ENCODE measurements at places on chromosomes 3 and 15.

GRCh38 chr3:78035131-78035641, 995.3 kb downstream of the ROBO2 start:
- no peak for DNase-seq

- no peak for DNase-seq
These were observed 1.8 kb upstream of the ZNF385D start for GRCh38 chr3:21752749-21753347.

DNA sequence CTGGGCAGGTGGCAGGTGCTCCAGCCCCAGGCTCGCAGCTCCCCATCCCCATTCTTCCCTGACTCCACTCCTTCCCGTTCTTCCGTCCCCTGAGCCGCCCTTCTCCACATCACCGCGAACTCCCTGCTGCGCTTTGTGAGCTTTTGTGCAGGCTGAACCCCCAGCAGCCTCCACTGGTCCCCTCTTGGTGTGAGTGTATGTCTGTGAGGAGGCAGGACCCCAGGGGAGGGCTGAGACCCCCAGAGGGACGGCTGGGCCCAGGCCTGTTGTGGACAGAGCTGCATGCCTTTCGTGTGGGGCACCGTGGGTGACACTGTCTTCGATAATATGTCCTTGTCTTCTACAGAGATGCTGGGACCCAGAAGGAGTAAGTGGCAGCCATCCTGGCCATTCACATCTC, 7.3 kb upstream of the ITIH3 start:
- DNase-seq, result peak; percentile 16

DNA sequence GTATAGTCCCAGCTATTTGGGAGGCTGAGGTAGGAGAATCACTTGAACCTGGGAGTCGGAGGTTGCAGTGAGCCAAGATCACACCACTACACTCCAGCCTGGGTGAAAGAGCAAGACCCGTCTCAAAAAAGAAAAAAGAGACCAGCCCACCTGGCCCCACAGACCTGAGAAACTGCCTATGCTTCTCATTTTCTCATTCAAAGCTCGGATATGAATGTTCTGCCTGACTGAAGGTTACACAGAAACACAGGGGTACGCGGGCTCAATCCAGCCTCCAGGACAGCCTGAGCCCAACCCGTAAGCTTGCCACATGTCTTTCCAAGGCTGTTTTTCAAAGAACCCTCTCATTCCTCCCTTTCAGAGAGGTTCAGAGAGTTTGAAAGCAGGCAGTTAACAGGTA, 9.7 kb upstream of the LRRC15 start:
- no peak for DNase-seq

DNA sequence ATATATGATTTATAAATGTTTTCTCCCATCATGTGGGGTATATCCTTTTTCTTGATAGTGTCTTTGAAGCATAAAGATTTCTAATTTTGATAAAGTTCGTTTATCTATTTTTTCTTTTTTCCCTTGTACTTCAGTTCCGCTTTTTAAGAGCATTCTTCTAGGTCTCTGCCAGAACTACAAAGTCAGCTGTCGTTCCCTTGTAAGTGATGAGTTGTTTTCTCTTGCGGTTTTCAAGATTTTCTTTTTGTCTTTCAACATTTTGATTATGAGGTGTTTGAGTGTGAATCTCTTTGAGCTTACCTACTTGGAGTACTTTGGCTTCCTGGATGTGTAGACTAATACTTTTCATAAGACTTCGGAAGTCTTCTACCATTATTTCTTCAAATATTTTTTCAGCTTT, 9.3 kb upstream of the PRICKLE2 start:
- no peak for DNase-seq

GRCh38 chr3:61574854-61575253, 13.5 kb downstream of the PTPRG start:
- DNase-seq, result no peak

GRCh38 chr3:132198516-132198915, 118.7 kb upstream of the ACP3 start:
- DNase-seq, result no peak

GRCh38 chr3:194342861-194343560, 8.1 kb downstream of the CPN2 start:
- no peak for DNase-seq

DNA sequence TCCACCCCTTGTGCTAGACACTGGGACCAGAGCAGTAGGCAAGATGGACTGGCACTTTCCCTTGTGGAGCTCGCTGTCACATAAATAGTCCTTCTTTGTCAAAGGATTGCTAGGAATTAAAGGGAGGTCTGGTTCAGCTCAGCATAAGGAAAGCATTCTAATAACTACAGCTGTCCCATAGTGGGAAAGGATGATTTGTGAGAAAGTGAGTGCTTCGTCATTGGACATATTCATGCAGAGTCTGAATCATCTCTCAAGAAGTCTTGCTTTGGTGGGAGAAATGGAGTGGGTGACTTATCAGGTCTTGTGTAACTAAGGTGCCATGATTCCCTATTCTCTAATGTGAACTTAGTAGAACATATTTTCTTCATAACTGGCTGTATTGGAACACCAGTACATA, 14.7 kb downstream of the PPARG start:
- DNase-seq, result no peak

DNA sequence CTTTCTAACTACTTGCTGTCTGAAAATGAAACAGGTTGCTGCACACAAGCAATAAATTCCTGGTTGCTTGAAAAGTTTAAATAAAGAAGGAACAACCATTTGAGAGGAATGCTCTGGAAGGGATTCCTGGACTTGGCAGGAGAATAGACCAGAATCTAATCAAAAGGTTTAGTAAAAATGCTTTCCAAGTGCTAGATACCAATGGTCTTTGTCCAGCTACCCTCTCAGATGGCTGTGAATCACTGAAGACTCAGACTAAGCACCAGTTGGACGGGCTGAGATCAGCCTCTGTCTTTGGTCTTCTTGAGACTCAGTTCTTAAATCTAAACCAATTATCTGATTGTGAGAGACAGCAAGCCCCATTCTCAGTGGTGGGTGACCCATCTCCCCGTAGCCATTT, 27.7 kb upstream of the LPP start:
- DNase-seq, result no peak

- no peak for DNase-seq
These were observed 41.7 kb upstream of the C3orf80 start for GRCh38 chr3:160183345-160184076.

DNA sequence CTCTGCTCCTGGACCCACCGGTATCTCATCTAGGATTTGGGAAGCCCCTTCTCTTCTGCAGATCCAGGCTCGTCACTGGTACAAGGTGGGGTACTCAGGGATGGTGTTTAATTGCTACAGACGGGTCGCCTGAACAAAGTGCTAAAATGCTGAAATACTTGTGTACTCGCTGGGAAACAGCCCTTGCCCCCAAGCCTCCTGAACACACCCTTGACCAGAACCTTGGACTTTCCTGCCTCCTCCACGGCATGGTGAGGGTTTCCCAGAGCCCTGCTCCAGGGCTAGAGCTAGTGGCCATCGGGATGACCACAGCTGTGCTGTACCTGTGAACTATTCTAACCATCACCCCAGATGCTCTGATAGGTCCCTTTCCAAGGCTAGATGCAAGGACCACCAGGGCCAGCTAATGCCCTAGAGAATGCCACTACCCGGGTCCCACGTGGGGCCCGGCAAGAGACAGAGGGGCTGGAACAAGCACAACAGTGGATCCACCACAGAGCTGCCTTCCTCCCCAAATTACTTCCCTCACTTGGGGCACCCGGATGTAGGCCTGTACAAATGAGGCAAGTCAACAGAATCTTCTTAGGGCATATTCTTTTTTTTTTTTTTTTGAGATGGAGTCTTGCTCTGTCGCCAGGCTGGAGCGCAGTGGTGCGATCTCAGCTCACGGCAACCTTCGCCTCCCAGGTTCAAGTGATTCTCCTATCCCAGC, 267.3 kb downstream of the FOXP1 start:
- DNase-seq, result no peak

GRCh38 chr3:144380849-144381248, 409.2 kb downstream of the DIPK2A start:
- no peak for DNase-seq

DNA sequence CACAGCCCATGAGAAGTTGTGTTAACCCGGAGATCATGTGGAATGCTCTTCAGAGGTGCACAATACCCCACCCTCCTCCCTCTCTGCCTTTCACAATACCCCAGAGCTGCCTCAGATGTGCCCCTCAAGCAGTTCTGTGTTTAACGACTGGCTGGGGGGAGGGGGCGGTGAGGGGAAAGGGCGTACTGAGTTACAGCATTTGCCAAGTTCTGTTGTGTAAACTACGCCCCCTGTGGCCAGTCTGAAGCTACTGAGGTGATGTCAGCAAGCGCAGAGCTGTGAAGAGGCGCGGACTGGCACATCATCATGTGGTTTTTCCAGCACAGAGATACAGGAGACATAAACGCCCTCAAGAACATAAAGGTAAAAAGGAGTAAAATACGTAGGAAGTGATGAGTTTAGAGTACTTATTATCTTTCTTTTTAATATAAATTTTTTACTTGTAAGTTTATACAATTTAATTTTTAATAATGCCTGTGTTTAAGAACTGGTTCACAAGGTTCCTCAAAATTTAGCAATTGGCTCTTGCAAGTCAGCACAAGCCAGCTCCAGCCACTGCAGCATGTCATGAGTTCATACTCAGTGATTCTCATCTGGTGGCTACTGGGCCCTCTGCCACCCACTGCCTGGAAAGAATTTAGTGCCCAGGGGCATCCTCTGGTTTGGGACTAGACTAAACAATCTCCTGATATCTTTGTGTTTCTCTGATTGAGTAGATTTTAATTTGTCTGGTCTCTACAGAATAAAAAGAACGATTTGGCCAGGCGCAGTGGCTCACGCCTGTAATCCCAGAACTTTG, 1.7 kb downstream of the EPB42 start:
- no peak for DNase-seq

- DNase-seq, result no peak
These were observed 76.2 kb downstream of the OCA2 start for GRCh38 chr15:28022961-28023360.

DNA sequence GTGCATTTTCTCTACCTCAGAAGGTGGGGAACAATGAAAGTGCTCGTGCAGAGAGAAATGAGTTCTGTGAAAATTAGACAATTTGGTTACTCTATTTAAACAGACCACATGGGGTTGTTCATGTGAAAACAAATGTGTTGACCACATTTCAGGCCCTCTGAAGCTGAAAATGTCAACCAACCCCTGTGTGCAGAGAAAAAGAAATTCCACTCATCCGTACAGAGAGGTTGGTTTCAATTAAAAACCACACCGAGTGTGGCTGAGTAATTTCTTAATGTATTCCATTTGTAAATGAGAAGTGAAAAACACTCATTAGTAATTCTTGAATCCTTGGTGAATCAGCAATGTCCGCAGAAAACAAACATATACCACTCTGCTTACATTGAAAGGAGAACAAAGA, 46.9 kb upstream of the SLC7A14 start:
- DNase-seq, result no peak

DNA sequence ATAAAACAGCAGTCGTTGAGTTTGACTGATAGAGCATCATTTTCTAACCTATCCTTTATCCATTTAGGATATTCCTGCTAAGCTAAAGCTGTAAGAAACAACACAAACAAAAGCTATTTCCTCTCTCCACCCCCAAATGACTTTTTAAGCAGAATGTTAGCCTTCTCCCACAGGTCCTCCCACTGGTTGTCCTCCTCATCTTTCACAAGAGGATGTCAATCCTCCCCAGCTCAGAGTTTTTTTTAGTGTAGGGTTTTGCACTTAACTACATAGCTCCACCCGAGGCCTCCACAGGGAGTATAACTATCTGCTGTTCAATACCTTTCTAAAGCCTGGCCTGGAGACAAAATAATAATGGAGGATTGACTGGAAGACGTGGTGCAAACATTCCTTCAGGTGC, 7.8 kb downstream of the SETMAR start:
- DNase-seq, result no peak

DNA sequence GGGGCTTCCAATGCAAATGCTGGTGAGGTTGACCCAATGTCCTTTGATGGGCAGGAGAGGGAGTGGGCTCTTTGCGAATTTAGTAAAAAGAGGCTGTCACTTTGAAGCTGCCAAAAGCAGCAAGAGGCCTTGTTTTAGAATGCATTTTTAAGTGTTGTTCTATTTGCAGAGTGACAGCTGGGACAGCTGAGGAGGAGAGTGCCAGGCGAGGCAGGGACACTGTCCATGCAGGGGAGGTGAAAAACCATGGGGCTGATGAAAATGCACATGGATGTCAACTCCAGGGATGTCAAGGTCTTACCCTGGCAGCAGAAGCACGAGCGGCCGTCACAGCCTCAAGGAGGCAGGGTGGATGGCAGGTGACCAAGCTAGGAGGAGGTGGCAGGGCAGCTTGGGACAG, 279.8 kb downstream of the ADAMTS17 start:
- DNase-seq, result no peak

GRCh38 chr15:60396100-60396499, 1.7 kb downstream of the ANXA2 start:
- DNase-seq, result no peak

DNA sequence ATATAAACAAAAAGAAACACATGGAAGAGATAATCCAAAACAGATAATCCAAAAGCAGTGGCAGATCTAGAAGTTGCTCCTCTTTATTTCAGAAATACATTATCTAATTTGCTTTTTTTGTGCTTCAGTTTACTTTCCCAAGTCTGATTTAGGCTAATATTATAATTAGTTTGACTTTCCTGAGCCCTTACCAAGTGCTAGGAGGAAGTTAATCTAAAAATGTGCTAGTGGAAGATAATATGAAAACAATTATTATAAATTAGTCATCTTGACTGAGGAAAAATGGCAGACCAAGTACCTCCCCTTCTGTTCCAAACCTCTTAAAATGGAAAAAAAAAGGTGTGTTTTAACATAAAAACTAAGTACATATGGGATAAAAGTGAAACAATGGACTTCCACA, 17.5 kb downstream of the SLC9A9 start:
- no peak for DNase-seq

GRCh38 chr3:131361464-131362421, 19.8 kb upstream of the NUDT16 start:
- DNase-seq, result peak; percentile 90

DNA sequence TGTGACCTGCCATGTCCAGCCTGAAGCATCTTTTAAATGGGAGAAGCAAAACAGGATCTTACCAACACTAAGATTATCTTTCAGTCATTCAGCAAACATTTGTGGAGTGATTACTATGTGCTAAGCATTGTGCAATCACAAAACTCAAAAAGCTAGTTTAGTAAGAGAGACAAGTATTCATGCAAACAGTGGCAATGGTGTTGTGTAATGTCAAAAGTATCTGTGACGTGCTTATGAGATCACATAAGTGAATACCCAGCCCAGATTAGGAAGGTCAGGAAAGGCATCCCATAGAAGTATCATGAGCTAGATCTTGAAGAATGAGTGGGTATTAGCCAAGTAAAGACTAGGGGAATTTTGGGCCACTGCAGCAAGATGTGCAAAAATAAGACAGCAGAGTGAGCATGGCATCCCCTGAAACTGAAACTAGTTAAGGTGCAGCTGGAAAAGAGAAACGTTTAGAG, 32.1 kb downstream of the SEC62 start:
- no peak for DNase-seq

- DNase-seq, result no peak
These were observed 37.2 kb downstream of the UBE2E2 start for GRCh38 chr3:23240171-23240785.

DNA sequence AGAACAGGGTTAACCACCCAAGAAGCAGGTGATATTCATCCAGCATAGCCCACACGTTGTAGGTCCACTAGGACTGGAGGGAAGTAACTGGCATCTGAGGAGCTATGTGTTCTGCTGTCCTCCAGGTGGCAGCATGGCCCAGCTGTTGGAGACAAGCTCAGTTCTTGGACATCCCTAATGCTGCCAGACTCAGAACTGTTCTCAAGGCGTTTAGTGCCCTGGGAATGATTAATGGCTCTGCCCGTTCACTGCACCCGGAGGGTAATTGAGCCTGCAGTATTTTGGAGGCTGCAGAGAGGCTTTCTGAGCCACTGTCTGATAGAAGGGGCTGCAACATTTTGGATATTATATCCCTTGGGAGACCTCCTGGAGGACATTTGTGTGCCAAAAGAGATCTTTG, 521.3 kb upstream of the SEMA6D start:
- DNase-seq, result peak; percentile 76

Data from left ventricle myocardium superior (tissue), 1 donor.